ENCODE measurements at places on chromosomes 1 and 21.

- no peak for DNase-seq
These were observed 572.1 kb upstream of the BRINP3 start for GRCh38 chr1:191049781-191050180.

- DNase-seq = no peak
These were observed 39.6 kb downstream of the KCTD3 start for GRCh38 chr1:215606564-215607168.

DNA sequence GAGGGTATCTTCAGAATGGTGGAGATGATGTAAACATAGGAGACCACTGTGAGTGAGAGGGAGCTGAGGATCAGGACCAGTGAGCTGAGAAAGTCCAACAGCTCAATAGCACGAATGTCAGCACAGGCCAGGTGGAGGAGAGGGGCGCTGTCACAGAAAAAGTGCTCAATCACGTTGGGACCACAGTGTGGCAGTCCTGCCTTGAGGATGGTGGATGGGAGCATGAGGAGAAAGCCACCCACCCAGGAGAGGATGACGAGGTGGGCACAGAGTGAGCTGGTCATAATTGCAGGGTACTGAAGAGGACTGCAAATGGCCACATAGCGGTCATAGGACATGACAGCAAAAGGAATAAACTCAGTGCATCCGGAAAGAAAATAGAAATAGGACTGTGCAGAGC lies 8.1 kb downstream of the OR11L1 start:
- DNase-seq = no peak

- no peak for DNase-seq
These were observed 2.9 kb downstream of the AJAP1 start for GRCh38 chr1:4657244-4657789.

- DNase-seq = no peak
These were observed 18.4 kb upstream of the COL6A2 start for GRCh38 chr21:46079352-46080170.

DNA sequence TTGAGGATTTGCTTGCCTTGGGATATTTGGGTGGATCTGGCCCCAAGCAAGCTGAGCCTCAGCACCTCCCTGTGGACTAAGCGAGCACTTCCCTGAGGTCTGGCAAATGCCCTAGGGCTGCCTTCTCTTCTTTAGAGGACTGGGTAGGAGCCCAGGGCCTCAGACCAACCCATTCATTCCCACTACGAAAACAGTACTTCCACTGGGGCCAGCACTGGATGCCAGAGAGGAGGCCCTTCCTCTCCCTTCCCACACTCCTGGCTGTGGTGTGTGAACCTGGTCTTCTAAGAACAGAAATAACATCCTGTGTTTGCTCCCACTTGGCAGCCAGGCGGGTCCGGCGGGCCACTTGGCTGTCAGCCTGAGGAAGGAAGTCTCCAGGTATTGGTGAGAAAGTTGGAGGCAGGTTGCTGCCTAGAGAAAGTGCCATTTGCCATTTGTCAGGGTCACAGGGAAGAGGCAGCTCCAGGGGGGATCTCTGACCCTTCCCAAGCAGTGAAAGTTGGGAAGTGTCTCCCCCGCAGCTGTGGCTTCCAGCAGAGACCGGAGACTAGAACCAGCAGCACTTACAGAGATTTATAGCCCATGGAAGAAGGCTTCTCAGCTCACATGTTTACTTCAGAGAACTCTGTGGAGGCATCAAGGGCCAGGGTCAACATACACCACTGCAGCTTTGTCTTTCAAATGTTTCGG lies 323.5 kb downstream of the SIPA1L2 start:
- no peak for DNase-seq

- DNase-seq = no peak
These were observed 89.2 kb upstream of the POU3F1 start for GRCh38 chr1:38135625-38136414.

DNA sequence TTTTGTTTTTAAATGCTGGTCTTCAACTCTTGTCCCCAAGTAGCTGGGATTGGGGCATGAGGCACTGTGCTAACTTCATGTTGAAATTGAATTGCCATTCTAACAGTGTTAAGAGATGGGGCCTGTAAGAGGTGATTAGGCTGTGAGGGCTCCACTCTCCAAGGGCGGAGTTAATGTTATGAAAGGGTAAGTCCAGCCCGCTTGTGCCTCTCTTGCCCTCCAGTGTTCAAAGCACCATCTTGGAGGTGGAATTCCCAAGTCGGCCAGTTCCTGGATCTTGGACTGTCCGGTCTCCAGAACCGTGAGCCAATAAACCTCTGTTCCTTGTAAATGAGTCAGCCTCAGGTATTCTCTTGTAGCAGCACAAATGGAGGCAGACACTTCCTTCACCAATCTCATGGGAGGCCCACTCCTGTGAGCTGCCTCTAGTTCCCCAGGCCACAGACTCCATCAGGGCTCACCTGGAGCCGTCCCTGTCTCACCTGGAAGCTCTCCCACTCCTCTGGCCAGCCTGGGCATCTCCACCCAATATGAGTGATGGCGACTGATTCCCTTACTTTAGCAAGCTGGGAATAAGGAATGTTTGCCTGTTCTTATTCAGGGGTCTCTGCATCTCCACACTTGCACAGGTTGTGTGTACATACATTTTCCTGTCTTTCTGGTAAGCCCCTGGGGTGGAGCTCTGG lies 15.5 kb downstream of the IBA57 start:
- DNase-seq = no peak

DNA sequence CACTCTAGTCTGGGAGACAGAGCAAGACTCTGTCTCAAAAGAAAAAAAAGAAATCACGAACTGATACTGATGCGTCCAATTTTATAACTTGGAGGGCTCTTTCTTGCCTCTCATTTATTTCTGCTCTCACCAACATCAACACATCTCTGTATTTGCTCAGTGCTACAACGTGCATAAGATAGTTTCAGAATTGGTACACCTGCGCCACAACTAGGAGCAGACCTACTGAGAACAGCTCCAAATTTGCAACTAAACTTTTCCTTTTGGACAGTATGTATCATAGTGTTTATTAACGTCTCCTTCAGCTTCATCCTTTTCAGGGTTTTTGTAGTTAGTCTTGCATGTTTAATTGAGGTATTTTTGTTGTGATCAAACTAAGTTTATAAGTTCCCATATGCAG lies 27.7 kb downstream of the TRAPPC10 start:
- DNase-seq = no peak

DNA sequence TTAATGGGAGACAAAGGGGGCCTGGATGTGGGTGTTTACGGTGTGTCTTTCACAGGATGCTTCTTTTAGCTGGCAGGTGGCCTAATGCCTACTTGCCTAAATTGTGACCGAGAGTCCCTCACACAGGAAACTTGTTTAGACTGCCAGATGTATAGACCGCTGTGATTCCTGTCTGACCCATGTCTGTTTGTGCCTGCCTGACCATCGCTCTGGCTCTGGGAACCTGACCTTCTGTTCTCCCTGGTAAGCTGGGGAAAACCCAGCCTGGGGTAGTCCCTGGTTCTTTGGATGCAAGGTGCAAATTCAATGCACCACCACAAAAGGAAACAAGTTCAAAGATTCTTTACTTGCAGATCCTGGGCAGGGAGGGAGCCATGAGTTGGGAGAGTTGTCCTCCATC lies 68.4 kb downstream of the DMRTA2 start:
- DNase-seq = no peak

DNA sequence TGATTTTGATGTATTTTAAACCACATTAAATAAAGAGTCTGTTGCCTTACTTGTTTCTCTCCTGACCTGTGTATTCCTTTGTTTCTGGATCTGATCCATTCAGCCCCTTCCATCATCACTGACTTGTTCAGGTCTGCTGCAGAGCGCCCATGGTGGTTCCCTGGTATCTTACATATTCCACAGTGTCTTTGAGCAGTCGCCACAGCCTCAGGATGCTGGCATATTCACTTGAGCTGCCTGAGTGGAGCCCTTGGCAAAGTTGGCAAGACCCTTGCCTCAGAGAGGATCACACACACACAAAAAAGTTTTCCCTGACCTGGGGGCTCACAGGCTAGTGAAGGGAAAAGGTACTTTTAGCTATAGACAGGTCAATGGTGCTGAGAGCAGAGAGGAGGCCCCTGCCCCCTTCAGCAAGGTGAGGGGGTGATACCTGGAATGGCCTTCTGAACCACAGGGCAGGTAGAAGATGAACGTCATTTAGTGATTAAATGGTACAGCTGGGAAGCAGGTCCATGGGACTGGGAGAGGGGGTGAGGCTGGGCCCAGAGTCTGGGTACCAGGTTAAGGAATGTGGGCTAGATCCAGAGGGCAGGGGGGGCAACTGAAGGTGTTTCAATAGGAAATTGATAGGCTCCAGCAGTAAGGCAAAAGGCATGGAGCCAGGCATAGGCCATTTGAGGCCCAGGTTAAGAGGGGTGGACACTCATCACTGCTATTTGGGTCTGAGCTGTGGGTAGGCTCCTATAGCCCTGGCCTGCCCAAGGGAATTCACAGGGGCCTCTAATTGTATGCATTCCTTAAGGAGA lies 2.0 kb upstream of the CCDC28B start:
- no peak for DNase-seq

GRCh38 chr1:47745715-47746609 lies 251.2 kb downstream of the TRABD2B start:
- no peak for DNase-seq

- no peak for DNase-seq
These were observed 94.3 kb downstream of the VAV3 start for GRCh38 chr1:107870696-107871095.

GRCh38 chr21:41283211-41283818 lies 33.3 kb upstream of the FAM3B start:
- peak; percentile 7 for DNase-seq

DNA sequence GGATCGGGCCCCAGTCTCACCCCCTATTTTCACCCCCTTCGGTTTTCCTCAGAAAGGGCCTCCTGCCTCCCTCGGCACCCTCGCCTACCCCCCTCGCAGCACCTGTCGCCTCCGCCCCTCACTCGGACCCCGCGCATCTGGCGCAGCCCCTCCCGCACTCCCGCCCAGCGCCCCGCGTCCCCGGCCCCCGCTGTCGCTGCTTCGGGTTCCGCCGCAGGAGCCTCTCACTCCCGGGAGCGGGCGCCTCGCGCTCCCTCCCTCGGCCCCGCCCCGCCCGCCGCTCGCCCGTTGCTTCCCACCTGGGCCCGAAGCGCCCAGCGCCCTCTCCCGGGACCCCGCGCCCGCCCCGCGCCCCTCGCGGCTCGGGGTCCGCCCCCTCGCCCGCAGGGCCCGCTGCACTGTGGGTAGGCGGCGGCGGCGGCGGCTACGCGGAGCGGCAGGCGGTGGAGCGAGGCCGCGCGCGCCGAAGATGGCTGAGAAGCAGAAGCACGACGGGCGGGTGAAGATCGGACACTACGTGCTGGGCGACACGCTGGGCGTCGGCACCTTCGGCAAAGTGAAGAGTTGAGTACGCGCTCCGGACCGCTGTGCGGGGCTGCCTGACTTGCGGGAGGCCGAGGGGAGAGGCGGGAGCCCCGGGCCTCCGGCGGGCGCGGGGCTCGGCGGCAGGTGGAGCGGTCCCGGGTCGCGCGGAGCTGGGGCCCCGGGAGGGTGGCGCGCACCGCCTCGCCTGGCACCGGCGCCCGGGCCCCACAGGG lies at the start of gene PRKAA2:
Gene PRKAA2, plus strand, starts transcription at position 396 of the 758 bp plus-strand sequence. Its CDS starts 74 bp downstream, at position 470.
- DNase-seq = no peak

- DNase-seq = no peak
These were observed 6.9 kb upstream of the TAS1R2 start for GRCh38 chr1:18866314-18866713.

GRCh38 chr1:149978547-149979023 lies 31.9 kb downstream of the OTUD7B start:
- no peak for DNase-seq

DNA sequence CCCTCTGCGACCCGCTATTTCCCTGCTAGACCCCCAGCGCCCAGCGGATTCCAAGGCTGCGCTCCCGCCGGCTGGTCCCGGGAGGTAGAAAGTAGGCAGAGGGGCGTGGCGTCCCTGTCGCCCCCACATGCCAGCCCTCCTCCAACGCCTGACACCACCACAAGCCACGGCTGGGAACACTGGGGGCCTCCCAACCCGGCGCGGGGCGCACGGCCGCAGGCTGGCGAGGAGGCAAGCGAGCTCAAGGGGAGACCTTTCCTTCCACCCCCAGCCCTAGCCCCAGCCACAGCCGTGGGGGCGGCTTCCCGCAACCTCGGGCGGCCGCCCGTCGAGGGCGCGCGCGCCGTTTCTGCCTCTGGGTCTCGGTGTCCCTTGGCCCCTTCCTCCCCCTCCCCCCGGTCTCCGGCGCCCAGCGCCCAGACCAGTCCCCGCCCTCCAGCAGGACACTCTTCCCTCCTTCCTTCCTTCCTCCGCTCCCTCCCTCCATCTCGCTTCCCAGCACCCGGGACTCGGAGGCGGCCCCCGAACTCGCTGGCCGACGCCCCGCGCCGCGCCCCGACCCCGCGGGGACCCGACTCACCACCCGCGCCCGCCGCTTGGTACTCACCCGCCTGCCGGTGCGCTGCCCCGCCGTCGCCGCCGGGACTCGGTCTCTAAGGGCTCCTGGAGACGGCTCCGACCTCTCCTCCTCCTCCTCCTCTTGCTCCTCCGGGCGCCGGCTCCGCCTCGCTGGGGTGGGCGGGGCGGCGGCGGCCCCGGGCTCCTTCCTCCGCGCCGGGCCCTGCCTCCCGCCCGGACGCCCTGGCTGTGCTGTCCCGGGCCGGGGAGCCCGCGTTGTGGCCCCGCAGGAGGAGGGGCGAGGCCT lies at the start of gene GNG12:
Gene GNG12, minus strand, starts transcription at position 731 of the 865 bp plus-strand sequence. CDS start 125,781 bp downstream, outside the sequence.
- no peak for DNase-seq

DNA sequence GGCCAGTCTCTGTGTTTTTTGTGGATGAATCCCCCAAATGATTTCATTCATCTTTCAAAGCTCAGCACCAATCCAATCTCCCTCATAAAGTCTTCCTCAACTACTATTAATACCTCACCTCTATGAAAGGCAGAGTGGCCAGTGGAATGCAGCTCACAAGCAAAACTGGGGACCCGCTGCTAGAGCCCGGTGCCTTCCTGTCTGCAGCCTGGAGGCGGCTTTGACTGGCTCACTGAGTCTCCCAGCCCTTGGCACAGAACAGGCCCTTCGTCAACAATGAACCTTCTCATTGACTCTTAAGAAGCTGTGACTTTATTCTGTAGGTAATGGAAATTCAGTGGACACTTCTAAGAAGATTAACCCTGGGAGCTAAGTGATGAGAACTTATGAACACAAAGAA lies 86.8 kb upstream of the RAB4A start:
- DNase-seq = no peak

- no peak for DNase-seq
These were observed 422.7 kb downstream of the DISC1 start for GRCh38 chr1:232049335-232049734.

DNA sequence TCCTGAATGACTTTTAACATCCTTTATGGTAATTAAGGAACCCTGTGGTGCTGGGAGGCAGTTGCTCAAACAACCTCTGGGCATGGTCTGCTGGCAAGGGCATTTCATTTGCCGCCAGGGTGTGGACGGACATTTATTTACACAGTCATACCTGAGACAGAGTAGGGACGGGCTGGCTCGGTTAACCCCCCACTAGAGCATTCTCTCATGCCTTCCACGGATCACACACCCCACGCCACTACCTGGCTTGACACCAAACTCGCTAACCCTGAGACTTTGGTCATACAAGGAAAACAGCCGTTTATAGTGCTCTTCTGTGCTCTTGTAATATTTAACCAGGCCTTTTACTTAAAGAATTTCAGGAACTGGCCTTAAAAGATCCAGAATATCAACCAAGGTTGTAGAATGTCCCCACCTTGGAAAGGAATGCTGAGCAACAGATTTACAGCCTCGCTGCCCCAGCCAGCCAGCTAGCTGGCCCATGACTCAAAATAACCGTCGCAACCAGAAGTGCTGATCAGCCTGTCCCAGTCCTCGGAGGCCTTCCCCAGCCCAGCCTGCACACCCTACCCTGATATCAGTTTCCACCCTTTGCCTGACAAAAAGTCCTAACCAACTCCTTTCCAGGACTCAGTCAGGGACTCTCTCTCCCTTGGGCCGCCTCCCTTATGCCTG lies 6.5 kb upstream of the PDXK start:
- DNase-seq = no peak

Measured in stimulated activated CD8-positive, alpha-beta memory T cell treated with anti-CD3 and anti-CD28 coated beads, Interleukin-4, amount 100 ng/mL, for 1 hour (primary cell).